ENCODE measurements at places on chromosomes 1 and 21.

DNA sequence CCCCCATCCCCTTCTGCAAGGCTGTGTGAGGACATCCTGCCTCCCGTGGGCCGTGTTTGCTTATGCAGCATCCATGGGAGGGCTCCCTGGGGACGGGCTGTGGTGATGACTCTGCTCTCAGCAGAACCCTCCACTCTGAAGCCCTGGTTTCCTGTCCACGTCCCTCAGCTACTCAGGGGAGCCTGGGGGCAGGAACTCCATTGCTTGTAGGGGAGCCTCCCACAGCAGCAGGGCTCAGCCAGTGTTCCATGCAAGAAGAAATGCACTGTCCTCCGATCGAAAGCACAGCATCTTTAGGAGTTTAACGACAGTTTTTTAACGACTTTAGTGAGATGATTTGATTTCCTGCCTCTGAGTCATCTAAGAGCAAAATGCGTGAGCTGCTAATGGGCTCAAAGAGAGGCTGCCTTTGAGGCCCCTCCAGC, 8.3 kb upstream of the KCNAB2 start:
- DNase-seq = no peak

DNA sequence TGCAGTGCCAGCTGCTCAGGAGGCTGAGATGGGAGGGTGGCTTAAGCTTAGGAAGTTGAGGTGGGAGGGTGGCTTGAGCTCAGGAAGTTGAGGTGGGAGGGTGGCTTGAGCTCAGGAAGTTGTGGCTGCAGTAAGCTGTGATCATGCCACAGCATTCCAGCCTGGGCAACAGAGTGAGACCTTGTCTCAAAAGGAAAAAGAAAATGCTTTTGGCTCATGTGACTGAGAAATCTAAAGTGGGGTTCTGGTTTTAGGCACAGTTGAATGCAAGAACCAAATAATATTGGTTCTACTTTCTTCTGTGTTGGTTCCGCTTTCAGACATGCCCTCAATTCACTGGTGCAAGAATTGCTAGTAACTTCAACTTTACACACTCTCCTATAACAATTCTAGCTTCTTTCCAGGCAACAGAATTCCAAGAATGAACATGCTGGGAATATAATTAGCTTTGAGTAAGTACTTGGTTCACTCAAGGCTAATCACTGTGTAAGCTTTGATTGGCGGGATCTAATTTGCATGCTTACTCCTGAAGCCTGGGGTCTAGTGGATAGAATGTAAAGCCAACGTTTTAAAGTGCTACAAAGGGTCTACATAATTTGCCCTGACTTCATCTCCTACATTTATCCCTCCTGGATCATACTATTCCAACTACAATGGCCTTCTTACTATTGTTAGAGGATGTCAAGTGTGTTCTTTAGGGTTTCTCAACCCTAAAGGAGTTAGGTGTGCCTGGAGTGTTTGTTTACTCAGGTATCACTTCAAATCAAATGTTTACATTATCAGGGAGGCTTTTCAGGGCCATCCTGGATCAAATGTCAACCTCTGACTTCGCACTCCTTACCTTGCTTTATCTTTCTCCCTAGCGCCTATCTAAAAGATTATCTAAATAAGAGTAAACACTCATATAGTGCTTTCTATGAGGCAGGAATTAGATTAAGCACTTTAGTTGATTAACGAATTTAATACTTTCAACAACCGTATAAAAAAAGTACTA, 115.1 kb downstream of the SLC16A1 start:
- peak; percentile 78 for DNase-seq

DNA sequence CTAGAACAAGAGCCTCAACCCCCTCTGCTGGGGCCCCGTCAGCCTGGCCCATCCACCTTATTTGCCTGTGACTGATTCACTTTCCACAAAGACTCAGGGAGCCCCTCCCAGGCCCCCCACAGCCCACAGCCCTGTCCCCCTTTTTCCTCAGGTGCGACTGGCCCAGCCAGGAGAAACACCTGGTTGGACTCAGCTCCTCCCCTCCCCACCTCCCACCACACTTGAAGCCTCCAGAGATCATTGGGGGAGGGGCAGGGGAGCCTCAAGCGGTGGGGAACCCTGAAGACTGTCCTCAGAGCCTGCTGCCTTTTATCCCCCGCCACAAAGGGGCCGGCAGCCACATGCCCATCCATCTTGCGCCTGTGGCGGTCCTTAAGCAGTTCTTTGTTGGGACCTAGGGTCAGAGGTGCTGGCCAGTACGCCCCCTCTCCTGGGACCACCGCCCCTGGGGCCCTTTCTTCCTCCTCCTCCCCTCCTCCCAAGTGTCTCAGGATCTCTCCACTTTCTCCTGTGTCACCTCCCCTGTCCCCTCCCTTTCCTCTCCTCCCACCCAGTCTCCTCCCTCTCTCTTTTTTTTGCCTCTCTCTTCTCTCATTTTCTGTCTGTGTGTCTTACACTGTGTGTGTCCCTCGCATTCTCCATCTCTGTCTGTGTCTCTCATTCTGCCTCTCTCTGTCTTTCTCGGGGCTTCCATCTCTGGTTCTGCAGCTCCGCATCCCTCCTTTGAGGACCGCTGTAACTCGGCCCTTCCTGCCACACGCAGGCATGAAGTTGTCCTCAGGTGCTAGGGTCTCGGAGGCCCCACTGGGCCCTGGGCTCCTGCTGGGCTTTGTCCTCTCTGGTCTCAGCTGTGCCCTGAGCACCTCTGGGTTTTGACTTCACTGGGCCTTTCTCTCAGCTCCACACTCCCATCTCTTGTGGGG, 12.2 kb downstream of the CRABP2 start:
- no peak for DNase-seq

DNA sequence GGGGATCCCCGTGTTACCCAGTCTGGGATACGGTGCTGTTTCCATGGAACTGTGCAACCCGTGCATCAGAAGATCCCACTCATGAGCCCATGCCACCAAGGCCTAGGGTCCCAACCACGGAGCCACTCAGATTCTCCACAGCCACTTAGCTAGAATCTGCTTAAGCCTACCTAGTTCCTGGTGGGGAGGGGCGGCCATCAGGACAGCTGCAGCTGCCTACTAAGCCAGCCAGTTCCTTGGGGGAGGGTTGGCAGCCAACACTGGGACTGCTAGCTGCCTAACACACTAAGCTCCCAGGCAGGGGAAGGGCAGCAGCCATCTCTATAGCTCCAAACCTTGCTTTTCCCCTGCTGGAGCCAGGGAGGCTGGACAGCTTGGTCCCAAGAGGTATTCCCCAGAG, 549.2 kb upstream of the BRINP3 start:
- DNase-seq = no peak

DNA sequence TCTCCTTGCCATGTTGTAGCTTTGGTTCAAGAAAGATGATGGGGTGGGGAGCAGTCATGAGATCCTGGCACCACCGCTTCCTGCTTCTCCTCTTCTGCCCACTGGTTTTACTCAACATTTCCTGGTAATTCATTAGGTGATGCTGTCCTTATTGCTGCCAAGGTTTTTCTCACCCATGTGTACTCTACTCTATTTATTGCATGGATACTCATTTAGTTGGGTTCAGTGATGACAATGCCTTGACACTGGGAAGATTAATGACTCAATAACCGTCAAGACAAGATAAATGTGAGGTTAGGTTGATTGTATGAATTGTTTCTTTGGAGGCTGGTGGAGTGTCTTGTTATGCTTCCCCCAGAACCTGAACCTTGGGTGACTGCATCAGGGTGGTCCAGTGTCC, 484.2 kb downstream of the SIPA1L2 start:
- no peak for DNase-seq

DNA sequence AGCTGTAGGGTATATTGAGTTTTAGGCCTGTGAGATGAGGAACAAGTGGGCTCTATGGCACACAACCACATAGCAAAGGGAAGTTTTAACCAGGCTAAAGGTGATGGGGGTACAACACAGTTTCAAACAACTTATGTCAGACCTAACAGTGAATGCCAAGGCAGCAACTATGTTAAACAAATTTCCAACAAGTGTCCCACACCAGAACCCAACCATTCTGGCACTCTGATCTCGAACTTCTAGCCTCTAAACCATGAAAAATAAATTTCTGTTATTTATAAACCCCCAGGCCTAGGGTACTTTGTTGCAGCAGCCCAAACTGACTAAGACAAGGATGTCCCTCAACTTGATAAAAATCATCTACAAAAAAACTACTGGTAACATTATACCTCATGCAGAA, 52.3 kb upstream of the INSL5 start:
- DNase-seq = no peak

DNA sequence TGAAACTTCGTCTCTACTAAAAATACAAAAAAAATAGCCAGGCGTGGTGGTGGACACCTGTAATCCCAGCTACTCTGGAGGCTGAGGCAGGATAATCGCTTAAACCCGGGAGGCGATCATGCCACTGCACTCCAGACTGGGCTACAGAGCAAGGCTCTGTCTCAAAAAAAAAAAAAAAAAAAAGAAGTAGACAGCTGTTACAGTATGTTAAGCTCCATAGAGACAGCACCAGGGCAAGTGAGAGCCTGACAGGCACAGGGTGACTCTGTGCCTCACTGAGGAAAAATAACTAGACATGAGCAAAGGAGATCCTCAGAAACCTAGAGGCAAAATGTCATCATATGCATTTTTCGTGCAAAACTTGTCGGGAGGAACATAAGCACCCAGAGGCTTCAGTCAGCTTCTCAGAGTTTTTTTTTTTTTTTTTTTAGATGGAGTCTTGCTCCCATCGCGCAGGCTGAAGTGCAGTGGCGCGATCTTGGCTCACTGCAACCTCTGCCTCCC, 9.0 kb upstream of the PRDX1 start:
- no peak for DNase-seq

DNA sequence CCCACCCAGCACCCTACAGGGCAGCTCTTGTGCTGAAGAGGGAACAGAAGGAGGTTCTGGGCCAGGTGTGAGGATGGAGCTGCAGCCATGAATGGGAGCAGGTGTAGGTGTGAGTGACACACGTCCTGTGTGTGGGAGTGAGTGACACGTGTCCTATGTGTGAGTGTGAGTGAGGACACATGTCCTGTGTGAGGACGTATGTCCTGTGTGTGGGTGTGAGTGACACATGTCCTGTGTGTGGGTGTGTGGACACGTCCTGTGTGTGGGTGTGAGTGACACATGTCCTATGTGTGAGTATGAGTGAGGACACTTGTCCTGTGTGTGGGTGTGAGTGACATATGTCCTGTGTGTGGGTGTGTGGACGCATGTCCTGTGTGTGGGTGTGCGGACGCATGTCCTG, 26.4 kb downstream of the MEGF6 start:
- DNase-seq = no peak

DNA sequence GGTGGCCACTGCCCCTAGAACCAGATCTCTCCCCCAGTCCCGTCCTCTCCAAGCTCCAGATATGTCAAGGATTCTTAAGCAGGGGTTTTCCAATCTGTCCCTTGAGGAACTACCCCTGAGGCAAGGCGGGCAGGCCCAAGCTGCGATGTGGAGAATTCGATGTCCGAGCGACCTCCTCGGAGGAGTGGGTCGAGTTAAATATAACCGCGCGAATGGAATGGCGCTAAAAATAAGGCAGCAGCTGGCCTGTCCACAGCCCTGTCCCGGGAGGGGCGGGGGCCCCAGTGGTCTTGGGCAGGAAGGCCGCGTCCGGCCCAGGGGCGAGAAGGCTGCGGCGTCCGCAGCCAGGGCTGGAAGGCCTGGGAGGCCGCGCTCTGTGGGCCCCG, 5.8 kb upstream of the FOXD3 start:
- no peak for DNase-seq

Measured in MV-4-11 (cell line).